Breast epithelium (tissue), 4 donors: ENCODE measurements at places on chromosomes 7 and 10. TPM values are rescaled to one million over a fixed set of nuclear protein-coding genes. Genes with fewer than 3 reads are reported as not detected.
A peak's percentile ranks its signal among the peaks of the same experiment; 100 is the strongest.

- no peaks in the 10 kb centered on the region for H3K27me3 ChIP-seq
- H3K4me3 ChIP-seq, result no peak overlapping the region
- DNase-seq, result no peak
- H3K36me3 ChIP-seq, result peaks cover 6% of the 10 kb centered on the region
Observed at GRCh38 chr7:6619961-6620360, 4.6 kb downstream of the ZNF853 start.

DNA sequence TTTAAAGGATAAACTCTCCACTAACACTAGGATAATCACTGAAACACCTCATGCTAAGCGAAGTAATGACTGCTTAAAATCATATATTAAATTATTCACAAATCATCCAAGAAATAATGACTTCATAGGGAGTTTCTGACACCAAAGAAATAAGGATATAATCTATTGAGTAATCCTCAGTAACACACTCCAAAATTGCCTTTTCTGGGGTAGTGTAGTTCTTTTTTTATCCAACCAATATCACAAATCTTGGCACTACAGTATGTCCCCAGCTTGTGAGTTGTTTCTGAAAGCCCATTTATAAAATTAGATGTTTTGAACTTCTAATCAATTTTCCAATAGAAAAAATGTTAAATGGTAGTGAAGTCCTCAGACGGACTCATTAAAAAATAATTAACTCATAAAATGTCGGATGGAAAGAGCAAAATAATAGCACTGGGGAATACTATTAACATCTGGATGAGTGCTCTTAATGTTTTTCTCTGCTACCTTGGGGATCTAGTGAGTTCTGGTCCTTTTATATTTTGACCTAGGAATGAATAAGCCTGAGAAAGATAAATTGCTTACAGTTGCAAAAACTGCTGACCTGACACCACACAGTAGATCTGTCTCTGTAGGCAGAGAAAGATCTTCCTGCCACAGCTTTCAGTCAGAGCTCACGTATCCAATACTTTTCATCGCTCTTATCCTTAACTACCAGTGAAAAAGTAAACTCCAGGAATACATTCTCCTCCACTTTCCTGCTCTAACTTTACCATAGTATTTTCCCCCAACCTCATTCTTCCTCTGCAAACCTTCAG is 618.5 kb upstream of the ANKRD30A start:
- H3K4me3 ChIP-seq, result no peak overlapping the region
- no peak for DNase-seq
- no peaks in the 10 kb centered on the region for H3K27me3 ChIP-seq

GRCh38 chr7:118312966-118313365 is 88.5 kb downstream of the ANKRD7 start:
- H3K27ac ChIP-seq, result no peak overlapping the region
- no peak for DNase-seq
- no peaks in the 10 kb centered on the region for H3K36me3 ChIP-seq
- H3K4me1 ChIP-seq, result no peaks in the 10 kb centered on the region
- H3K4me3 ChIP-seq, result no peak overlapping the region
- no peaks in the 10 kb centered on the region for H3K27me3 ChIP-seq

Gene SGPL1
- 31.0 TPM for total RNA-seq

Gene PODXL
- total RNA-seq, result 55.6 TPM

- H3K27ac ChIP-seq, result peak overlapping the region; percentile 19
- H3K4me1 ChIP-seq, result no peaks in the 10 kb centered on the region
- no peak overlapping the region for H3K4me3 ChIP-seq
- H3K36me3 ChIP-seq, result no peaks in the 10 kb centered on the region
- H3K27me3 ChIP-seq, result no peaks in the 10 kb centered on the region
Observed at GRCh38 chr7:80623503-80624252, 14.8 kb upstream of the CD36 start.

DNA sequence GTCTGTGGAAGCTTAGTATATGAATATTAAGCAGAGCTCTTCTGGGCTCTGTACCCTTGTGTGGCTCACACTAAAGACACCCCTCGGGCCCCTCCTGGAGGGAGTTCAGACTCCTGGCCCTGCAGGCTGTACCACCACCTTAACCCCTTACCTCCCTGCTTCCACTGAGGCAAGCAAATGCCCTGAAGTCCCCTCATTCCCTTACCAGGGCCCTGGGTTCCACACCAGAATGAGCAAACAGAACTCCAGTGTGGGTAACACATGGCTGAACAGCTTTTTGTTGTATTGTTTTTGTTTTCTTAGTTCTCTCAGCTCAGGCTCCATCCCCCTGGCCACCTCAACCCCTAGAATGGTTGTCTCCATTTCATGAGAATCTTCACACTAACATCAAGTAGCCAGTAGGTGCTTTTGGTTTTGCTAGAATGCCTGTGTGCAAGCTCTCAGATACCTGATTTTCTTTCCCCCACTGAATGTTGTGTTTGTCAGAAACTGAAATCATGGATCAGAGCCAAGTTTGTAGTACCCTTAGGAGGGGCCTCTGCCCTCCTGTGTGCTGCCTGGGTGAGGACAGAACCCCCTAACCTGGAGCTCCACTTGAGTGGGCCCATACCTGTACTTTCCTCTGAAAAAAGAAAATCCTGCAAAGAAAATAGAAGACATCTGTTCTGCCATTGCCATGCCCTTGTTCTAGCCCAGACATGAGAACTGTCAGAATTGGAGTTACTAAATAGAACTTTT is 2.8 kb upstream of the WAPL start:
- H3K27me3 ChIP-seq, result no peaks in the 10 kb centered on the region
- H3K27ac ChIP-seq, result no peak overlapping the region
- H3K4me1 ChIP-seq, result no peaks in the 10 kb centered on the region
- no peak overlapping the region for H3K4me3 ChIP-seq

DNA sequence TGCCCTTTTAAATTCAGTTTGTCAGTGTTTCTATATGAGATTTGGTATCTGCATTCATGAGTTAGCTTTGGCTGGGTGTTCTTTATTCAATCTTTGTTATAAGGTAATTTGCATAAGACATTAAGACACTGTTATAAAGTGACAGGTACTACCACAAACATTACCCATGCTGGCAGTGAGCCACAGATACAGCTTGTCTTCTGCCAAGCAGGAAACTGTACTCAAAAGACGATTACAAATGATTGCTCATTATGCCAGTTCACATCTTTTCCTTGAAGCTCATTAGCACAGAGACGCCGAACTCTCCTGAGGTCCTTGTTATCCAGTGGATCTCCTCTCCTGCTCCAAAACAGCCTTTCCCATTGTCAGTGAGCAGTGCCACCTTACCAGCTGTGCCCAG is 30.4 kb downstream of the AMPH start:
- no peaks in the 10 kb centered on the region for H3K4me1 ChIP-seq
- DNase-seq, result no peak
- no peak overlapping the region for H3K4me3 ChIP-seq
- H3K27ac ChIP-seq, result no peak overlapping the region
- no peaks in the 10 kb centered on the region for H3K27me3 ChIP-seq

Gene KAZALD1
- total RNA-seq, result 4.9 TPM

Gene PILRA
- 9.9 TPM for total RNA-seq

DNA sequence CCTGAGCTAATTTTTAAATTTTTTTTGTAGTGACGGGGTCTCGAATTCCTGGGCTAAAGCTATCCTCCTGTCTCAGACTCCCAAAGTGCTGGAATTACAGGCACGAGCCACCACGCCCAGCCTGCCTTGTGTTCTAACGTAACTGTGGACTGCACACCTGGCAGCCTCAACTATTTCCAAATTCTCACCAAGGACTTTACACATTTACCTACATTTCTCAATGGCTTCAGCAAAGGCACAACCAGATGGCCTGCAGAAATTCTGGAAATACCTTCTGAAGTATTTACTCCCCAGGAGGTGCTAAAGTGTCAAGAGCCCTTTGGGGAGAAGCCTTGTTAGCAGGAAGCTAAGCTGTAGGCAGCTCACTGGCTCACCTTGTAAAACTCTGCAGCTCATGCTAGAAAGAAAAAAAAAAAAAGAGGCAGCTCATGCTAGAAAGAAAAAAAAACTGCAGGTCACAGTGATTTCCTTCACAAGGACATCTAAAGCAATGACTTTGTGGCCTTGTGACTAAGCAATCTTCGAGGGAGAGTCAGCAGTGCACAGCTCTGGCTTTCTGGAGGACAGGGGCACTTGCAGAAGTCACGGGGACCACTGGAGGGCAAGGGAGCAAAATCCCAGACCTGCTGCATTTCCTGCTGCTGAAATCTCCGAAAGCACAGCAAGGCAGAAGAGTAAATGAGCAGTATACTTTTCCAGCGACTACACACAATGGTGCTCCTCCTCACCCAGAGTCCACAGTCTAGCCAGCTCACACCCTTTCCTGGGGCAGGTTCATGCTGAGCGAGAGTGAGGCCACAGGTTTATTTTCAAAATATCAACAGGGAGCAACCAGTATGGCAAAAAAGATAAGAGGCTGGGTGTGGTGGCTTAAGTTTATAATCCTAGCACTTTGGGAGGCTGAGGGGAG is 40.4 kb downstream of the BAIAP2L1 start:
- H3K36me3 ChIP-seq, result no peaks in the 10 kb centered on the region
- no peaks in the 10 kb centered on the region for H3K4me1 ChIP-seq
- DNase-seq, result no peak
- H3K27ac ChIP-seq, result no peak overlapping the region
- no peaks in the 10 kb centered on the region for H3K27me3 ChIP-seq

- DNase-seq, result no peak
- no peak overlapping the region for H3K4me3 ChIP-seq
- H3K36me3 ChIP-seq, result no peaks in the 10 kb centered on the region
- H3K27ac ChIP-seq, result no peak overlapping the region
- H3K27me3 ChIP-seq, result no peaks in the 10 kb centered on the region
- H3K4me1 ChIP-seq, result no peaks in the 10 kb centered on the region
Observed at GRCh38 chr10:635088-635861, 54.2 kb downstream of the DIP2C start.

GRCh38 chr10:14008740-14009080 is 322.0 kb downstream of the FRMD4A start:
- no peak for DNase-seq
- H3K27ac ChIP-seq, result no peak overlapping the region
- peaks cover 3% of the 10 kb centered on the region for H3K27me3 ChIP-seq
- H3K4me1 ChIP-seq, result no peaks in the 10 kb centered on the region

- no peak for DNase-seq
- H3K27me3 ChIP-seq, result no peaks in the 10 kb centered on the region
- no peaks in the 10 kb centered on the region for H3K4me1 ChIP-seq
Observed at GRCh38 chr10:44385696-44386441, 972 bp upstream of the CXCL12 start.

Gene LIPJ
- total RNA-seq, result 2.5 TPM

- no peak overlapping the region for H3K27ac ChIP-seq
- no peaks in the 10 kb centered on the region for H3K27me3 ChIP-seq
- H3K36me3 ChIP-seq, result no peaks in the 10 kb centered on the region
- no peak for DNase-seq
Observed at GRCh38 chr7:66429498-66430163, 199.1 kb upstream of the KCTD7 start.

DNA sequence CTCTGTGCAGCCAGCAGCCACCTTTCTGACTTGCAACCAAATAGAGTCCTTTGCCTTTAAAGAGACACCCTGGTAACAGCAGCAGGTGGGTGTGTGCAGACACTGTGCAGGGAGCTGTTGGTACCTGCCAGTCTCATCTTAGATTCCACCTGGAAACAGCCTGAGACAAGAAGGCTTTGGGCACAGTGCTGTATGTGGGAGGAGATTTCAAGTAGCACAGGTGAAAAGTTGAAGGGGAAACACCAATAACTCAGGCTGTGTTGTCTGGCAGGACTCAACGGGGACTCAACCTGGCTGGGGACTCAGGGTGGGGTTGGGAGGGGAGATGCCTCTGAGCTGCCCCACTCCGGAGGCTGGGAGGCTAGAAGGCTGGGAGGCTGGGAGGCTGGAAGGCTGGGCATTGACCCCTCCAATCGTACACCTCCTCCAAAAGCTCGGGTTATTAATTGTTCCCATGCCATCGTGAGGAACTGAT is 6.7 kb downstream of the CPXM2 start:
- H3K36me3 ChIP-seq, result no peaks in the 10 kb centered on the region
- H3K4me3 ChIP-seq, result no peak overlapping the region
- DNase-seq, result no peak
- H3K4me1 ChIP-seq, result no peaks in the 10 kb centered on the region

DNA sequence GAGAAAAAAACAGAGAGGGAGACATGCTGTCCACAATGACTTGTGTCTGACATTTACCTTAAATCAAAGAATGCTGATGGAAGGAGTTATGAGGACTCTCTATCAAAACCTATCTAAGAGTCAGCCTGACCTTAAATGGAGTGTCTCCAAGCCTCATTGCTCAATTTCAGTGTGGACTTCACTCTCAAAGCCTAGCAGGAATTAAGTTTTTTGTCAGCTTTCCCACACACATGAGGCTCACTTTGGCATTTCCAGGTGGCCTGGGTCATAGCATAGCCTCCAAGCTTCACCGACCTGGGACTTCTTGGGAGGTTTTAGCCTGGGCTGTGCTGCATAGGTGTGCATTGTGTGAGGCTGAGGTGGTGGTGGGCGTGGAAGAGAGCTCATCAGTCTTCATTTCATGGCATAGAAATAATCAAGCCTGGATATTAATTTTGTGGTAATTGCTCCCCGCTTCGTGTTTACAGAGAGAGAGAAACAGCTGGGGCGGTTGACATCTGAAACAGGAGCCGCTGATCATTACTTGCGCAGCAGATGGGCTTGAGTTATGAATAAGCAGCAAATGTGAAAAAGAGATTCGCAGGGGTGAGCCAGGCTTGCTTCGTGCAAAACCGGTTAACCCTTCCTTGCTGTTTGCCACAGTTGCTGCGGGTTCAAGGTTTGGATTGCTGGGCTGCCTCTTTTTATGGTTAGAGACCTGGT is 647.8 kb downstream of the INHBA start:
- no peaks in the 10 kb centered on the region for H3K27me3 ChIP-seq
- DNase-seq, result no peak
- H3K27ac ChIP-seq, result no peak overlapping the region
- no peaks in the 10 kb centered on the region for H3K36me3 ChIP-seq
- no peaks in the 10 kb centered on the region for H3K4me1 ChIP-seq

- H3K4me1 ChIP-seq, result no peaks in the 10 kb centered on the region
- no peaks in the 10 kb centered on the region for H3K36me3 ChIP-seq
- H3K27ac ChIP-seq, result peak overlapping the region; percentile 29
- H3K27me3 ChIP-seq, result no peaks in the 10 kb centered on the region
- DNase-seq, result no peak
Observed at GRCh38 chr10:30186371-30186875, 127.0 kb upstream of the JCAD start.

- peak overlapping the region; percentile 86 for H3K4me3 ChIP-seq
- peak overlapping the region; percentile 95 for H3K27ac ChIP-seq
- H3K4me1 ChIP-seq, result no peaks in the 10 kb centered on the region
- no peak for DNase-seq
- H3K36me3 ChIP-seq, result no peaks in the 10 kb centered on the region
- H3K27me3 ChIP-seq, result no peaks in the 10 kb centered on the region
Observed at GRCh38 chr7:107891636-107892366, 818 bp downstream of the DLD start.

Gene COL17A1
- total RNA-seq, result 56.1 TPM

GRCh38 chr10:37754538-37755323 is 102.7 kb downstream of the ZNF248 start:
- no peaks in the 10 kb centered on the region for H3K27me3 ChIP-seq
- DNase-seq, result no peak
- no peaks in the 10 kb centered on the region for H3K36me3 ChIP-seq
- no peaks in the 10 kb centered on the region for H3K4me1 ChIP-seq

- no peak overlapping the region for H3K27ac ChIP-seq
- no peak overlapping the region for H3K4me3 ChIP-seq
- no peaks in the 10 kb centered on the region for H3K27me3 ChIP-seq
- no peaks in the 10 kb centered on the region for H3K4me1 ChIP-seq
- DNase-seq, result no peak
- H3K36me3 ChIP-seq, result no peaks in the 10 kb centered on the region
Observed at GRCh38 chr10:75611172-75611992, 180.0 kb downstream of the LRMDA start.

- DNase-seq, result no peak
- no peaks in the 10 kb centered on the region for H3K27me3 ChIP-seq
- no peak overlapping the region for H3K4me3 ChIP-seq
- no peak overlapping the region for H3K27ac ChIP-seq
Observed at GRCh38 chr10:124293616-124294449, 124.9 kb downstream of the OAT start.
